GM23338 (cell line): ENCODE measurements at places on chromosomes 12 and 14. TPM values are rescaled to one million over a fixed set of nuclear protein-coding genes. Genes with fewer than 3 reads are reported as not detected.
A peak's percentile ranks its signal among the peaks of the same experiment; 100 is the strongest.

GRCh38 chr12:96711364-96711763 lies 195.7 kb upstream of the NEDD1 start:
- no peak for DNase-seq

DNA sequence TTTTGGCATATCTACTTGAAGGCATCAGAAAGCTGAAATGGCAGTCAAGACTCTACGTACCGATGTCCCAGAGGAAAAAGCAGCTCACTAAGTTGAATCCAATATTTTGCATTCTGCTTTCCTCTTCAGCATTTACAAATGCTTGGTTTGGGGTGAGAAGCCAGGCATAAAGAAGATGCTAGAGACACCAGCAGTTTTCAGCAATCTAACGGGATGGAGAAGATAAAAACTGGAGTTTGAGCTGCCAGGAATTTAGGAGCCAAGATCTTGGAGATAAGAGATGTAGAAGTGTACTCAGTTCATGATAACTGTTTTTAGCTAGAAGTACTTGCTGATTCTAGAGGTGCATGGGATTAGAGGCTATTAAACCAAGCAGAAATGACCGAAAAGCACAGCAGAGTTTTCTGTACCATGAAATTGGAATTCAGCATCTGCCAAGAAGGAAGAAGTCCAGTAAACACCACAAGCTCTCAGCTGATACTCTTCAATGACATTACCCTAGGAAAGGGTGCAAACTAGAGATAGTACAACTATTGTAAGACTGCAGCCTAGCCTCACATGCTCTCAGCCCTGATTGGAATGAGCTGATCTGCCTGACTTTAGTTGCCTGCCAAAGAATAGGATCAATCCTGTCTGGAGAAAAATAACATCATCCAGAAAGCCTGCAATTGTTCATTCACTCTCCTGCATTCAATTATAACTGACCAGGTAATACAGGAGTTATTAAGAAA lies 7.4 kb upstream of the ALDH1L2 start:
- no peak for DNase-seq

GRCh38 chr14:74245292-74245691 lies 6.0 kb downstream of the VSX2 start:
- no peak for DNase-seq

PZP gene
- 0.43 TPM in 1 of 2 replicates, not detected in the other for total RNA-seq

PSMC6 gene
- total RNA-seq, result 143 and 162 TPM in 2 replicates

DNA sequence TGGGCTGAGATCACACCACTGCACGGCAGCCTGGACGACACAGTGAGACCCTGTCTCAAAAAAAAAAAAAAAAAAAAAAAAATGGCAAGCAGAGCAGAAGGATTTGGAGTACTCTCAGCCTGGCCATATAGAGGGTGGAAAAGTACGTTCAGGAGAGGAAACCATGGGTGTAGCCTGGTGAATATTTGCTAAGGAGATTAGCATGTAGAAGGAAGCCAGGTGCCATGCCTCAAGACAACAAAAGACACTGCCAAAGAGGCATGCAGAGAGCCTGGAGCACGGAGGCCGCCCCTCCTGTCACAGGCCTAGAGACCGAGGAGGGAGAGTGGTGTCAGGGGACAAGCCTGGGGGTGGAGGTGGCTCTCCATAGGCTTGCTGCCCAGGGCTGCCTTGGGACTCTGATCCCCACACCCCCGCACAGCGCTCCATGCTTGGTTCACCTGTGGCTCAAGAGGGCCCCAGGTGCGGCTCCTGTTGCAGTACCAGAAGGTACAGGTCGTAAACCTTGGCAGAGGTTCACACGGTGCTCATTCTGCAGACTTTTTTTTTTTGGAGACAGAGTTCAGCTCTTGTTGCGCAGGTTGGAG lies 27.9 kb upstream of the DEGS2 start:
- DNase-seq, result no peak

DNA sequence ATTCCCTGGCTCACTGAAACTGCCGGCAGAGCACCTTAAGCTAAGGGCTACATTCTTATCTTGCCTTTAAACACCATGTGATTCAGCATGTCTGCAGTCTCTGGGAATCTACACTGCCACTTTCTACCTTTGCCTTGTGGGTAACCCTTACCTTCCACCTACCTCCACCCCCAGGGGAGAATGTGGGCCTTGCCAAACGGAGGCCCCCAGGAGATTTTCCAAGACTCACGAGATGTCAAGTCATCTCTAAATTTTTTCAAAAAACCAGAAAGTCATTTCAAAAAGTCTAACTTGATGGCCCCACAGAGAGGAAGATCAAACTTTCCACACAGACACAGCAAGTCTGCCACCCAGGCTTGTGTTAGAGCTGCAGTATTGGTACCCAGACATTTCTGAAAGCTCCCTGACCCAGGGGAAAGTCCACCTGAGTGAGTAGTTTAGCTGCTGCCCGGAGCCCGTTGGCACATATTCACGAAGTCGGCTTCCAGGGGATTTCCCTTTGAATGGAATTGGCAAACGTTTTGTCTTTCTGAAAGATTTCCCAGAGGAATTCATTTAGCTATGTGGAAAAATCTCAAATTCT lies 4.7 kb upstream of the PSMA6 start:
- DNase-seq, result no peak

DNA sequence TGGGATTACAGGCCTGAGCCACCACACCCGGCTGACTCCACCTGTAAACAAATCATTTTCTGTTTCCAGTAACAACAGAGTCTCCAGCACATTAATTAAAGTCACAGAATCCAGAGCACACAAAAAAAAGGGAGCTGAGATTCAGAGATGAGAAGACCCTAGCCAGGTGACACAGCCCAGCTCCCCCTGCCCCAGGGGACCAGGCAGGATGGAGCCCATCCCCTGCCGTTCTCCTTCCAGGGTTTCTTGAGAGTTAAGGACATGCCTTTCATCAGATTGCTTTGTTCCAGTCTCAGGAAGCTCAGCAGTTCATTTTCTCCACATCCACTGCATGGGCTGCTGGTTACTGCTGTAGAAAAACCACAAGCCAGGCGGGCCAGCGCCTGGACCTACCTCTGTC lies 81.2 kb downstream of the RIMBP2 start:
- DNase-seq, result no peak

DNA sequence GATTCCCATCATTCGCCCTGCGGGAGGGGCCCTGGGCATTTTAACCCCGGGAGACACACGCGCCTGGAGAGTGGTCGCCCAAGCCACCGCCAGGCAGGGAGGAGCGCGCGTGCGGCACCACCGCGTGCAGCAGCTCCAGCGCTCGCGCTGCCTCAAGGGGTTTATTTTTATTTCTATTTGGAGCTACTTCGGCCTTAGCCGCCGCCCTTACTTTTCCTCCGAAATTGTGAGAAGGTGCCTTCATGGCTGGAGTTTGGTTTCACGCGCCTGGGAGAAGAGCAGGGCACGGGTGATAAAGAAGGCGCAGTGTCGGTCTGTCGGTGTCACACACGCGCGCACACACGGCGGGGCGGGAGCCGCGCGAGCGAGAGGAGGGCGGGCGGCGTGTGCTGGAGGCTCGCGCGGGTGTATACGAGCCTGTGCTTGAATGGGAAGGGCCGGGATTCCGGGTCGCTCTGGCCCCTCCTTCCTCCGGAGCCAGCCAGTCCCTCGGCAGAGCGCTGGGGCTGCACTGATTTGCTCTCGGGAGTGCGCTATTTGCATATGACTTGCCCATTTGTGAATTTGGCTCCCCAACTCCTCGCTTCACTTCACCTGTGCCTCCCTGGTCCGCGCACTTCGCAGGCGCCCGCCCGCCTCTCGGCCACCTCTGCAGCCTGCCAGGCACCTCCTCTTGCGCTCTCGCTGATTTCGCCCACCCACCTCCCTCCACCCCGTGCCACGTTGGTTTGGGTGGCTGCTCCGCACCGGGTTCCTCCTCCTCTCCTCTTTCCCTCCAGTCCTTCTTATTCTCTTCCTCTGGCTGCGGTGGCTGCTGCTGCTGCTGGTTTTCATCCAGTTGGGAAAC lies 932.3 kb downstream of the DIO2 start:
- DNase-seq, result peak; percentile 93

- DNase-seq, result no peak
These were observed 25.6 kb downstream of the FIGNL2 start for GRCh38 chr12:51822956-51823355.

DNA sequence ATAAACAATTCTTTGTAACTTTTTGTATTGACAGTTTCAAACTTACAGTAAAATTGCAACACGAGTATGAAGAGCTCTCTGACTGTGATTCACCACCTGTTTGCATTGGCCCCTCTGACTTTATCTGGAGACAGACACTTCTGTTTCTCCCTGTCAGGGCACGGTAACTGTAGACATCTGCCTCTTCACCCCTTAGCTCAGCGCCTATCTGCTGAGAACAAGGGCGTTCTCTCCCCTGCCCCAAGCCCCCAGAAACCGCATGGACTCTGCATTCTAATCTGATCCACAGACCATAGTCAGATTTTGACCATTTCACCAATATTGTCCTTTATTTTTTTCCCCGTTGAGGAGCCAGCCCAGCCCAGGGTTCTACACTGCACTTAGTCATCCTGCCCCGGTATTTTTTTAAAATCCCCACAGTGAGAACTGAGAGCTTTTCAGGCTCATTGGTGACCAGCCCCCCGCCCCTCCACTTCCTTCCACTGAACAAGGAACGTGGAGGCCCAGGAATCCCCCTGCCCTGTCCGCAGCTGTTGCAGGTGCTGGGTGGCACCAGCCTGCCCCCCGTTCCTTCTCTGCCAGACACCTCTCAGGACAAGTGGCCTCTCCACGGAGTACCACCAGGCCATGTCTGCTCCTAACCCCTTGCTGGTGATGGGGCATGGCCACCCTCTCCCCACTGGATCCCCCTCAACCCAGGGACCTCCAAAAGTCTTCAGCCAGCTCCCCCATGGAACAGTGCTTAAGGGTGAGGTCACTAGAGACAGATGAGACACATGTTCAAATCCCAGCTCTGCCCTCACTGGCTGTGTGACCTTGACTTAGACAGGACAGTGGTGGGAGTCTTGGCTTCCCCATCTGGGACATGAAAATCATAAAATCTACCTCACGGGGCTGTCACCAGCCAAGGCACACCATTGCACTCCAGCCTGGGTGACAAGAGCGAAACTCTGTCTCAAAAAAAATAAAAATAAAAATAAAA lies 11.2 kb downstream of the RHOF start:
- DNase-seq, result no peak

- peak; percentile 15 for DNase-seq
These were observed 104.9 kb upstream of the NOVA1 start for GRCh38 chr14:26702721-26703230.

DNA sequence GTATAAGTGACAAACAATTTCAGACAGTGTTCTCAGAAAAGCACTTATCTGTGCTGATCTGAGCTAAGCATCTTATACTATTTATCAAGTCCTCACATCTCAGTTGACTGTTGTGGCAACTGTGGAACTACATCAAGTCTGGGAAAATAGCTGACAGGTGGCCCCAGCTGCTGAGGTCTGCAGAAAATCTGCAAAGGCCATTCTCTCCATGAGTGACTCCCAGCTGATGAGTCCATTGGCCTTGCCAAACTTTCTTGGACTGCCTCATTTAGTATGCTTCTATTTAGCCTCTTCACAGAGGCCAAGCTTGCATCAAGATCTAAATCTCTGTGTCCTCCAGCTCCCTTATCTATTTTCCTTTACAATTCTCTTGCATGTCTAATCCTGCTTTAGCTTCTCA lies 174.5 kb upstream of the RBM19 start:
- no peak for DNase-seq

SIRT4 gene
- 0.78 and 2.0 TPM in 2 replicates for total RNA-seq

DNA sequence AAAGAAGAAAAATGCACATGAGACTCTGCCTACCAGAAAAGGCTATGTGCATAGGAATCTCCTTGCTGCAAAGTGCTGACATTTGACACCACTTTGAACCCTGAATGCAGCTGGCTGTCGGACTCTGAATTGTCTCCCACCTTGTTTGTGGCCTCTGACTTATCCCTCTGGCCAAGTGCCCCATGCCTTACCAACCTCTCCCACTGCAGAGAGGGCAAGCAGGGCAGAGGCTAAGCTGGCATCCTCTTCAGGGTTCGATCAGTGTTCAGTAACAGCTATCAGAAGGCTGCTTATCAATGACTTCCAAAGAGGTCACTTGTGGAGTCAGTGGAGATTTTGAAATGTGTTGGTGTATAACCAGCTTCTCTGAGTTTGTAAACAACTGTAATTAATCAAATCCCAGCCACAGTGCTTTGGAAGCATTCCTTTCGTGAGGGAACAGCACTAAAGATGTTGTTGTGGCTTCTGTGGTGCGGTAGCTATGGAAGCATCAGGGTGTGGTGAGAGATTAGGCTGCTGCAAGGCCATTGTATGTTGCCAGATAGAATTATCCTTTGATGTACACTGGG lies 22.6 kb upstream of the BMP4 start:
- DNase-seq, result peak; percentile 65

GRCh38 chr12:96117460-96117859 lies 76.7 kb upstream of the ELK3 start:
- no peak for DNase-seq

- DNase-seq, result no peak
These were observed 355.4 kb upstream of the FAR2 start for GRCh38 chr12:28793581-28794151.

GRCh38 chr14:32457213-32457920 lies 128.3 kb downstream of the AKAP6 start:
- no peak for DNase-seq

INSM2 gene
- total RNA-seq, result not detected in 2 replicates

CLEC4E gene
- not detected in 2 replicates for total RNA-seq

PIWIL1 gene
- not detected in 2 replicates for total RNA-seq

DNA sequence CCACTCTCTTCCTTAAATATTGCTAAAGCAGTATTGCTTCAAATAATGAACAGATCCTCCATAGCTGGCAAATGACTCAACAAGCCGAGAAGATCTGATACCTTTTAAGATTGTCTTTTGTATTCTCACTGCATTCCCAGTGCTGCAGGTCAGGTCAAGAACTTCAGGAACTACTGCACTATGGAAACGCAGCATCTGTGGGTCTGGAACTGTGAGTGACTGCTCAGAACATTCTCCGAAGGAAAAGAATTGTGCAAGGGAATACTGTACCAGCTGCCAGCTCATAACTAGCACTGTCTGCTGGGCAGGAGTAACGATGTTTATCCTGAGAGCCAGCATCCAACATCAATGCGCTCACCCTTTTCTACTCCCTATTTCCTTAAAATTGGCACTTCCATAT lies 348.0 kb upstream of the SOX5 start:
- DNase-seq, result no peak

- DNase-seq, result no peak
These were observed 37.9 kb upstream of the DLK1 start for GRCh38 chr14:100688598-100689461.

DNA sequence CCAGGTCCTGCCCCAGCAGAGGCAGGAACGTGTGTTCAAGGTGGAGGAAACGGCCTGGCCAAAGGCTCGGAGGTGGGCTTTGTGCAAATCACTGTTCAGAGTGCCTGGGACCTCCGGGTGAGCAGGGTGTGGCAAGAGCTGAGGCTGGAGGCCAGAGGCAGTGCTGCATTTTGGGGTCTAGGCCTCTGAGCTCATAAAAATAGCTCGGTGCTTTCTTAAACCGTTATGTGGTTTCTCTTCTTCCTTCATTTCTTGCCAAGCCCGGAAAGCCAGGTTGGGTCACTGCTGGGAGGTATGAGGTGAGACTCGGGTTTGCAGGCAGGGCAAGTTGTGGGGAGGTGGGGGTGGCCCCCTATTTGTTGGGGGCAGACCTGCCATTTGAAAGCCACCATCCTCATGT lies 178.8 kb upstream of the MYL2 start:
- DNase-seq, result no peak

RAP1B gene
- 122 and 128 TPM in 2 replicates for total RNA-seq

- DNase-seq, result peak; percentile 95
These were observed 6.0 kb downstream of the GAPDH start for GRCh38 chr12:6540181-6540877.

SVOP gene
- total RNA-seq, result 0.10 TPM in 1 of 2 replicates, not detected in the other
